ENCODE measurements at places on chromosomes 6 and 20.
A peak's percentile ranks its signal among the peaks of the same experiment; 100 is the strongest.

DNA sequence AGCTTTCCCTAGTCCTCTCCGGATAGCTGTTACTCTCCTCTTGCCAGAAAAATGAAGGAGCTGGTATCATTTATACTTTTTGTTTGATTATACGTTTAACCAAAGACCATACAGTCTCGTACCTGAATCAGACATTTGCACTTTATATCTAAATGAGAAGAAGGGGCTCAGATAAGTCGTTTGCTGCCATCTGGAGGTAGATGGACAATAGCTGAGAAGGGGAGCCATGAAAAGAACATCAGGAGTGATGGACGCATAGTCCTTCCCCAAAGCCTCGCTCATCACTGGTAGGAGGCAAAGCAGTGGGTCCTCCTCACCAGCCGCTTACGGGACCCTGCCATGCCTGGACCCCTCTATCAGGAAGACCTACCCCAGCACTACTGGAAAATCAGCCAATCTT lies 45.4 kb downstream of the RPF2 start:
- peaks cover 17% of the 10 kb centered on the region for H3K36me3 ChIP-seq
- no peak for DNase-seq
- no peaks in the 10 kb centered on the region for H3K27me3 ChIP-seq
- H3K4me1 ChIP-seq, result peaks cover 8% of the 10 kb centered on the region
- H3K4me3 ChIP-seq, result no peak overlapping the region

- no peak overlapping the region for H3K27ac ChIP-seq
- no peaks in the 10 kb centered on the region for H3K27me3 ChIP-seq
- no peaks in the 10 kb centered on the region for H3K4me1 ChIP-seq
- H3K4me3 ChIP-seq, result no peak overlapping the region
Observed at GRCh38 chr20:14266246-14266645, 71.2 kb downstream of the FLRT3 start.

GRCh38 chr20:60402189-60403058 lies 444.2 kb downstream of the CDH26 start:
- no peak overlapping the region for H3K4me3 ChIP-seq
- no peaks in the 10 kb centered on the region for H3K36me3 ChIP-seq
- H3K4me1 ChIP-seq, result no peaks in the 10 kb centered on the region
- H3K27me3 ChIP-seq, result no peaks in the 10 kb centered on the region
- no peak overlapping the region for H3K27ac ChIP-seq

GRCh38 chr6:13277231-13277630 lies 51.1 kb downstream of the TBC1D7 start:
- no peak overlapping the region for H3K27ac ChIP-seq
- peaks cover 7% of the 10 kb centered on the region for H3K4me1 ChIP-seq
- H3K36me3 ChIP-seq, result no peaks in the 10 kb centered on the region
- H3K4me3 ChIP-seq, result no peak overlapping the region
- DNase-seq, result no peak
- H3K27me3 ChIP-seq, result no peaks in the 10 kb centered on the region

DNA sequence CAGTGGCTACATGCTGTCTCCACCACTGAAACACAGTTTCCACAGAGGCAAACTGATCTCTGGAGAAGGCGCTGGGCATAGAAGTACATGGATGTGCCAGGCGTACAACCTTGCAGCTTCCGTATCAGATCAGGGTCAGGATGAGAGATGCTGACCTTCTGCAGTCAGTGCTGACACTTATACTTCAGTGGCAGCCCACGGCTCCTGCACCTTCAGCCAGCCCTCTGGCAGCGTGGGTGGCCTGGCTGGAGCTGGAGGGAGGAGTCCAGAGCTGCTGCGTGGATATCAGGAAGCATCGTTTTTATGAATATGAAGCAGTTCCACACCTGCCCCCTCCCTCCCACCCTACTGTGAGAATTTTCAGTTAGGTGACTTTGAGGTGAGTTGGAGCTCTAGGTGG lies 149.3 kb downstream of the CFAP61 start:
- DNase-seq, result no peak
- peaks cover 22% of the 10 kb centered on the region for H3K4me1 ChIP-seq
- no peaks in the 10 kb centered on the region for H3K27me3 ChIP-seq

DNA sequence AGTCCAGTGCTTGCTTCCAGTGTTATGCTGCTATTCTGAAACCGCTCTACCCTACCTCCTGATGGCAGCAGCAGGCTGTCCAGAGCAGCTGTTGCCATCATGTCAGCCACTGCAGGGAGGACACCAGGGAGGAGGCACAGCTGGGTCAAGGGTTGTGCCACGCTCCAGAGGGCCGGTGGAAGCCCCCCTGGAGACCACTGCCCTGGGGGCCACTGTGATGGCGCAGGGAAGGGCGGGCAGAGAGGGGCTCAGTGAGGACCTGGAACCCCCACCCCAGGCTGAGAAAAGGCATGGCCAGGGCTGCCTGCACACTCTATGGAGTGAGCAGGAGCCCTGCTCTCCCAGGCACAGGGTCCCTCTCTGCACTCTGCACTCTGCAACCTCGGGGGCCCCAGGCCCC lies 271.3 kb upstream of the BTBD3 start:
- DNase-seq, result no peak
- no peaks in the 10 kb centered on the region for H3K36me3 ChIP-seq
- H3K4me1 ChIP-seq, result no peaks in the 10 kb centered on the region
- H3K4me3 ChIP-seq, result no peak overlapping the region
- no peak overlapping the region for H3K27ac ChIP-seq
- no peaks in the 10 kb centered on the region for H3K27me3 ChIP-seq

GRCh38 chr6:159359581-159360297 lies 190.5 kb downstream of the FNDC1 start:
- H3K27me3 ChIP-seq, result no peaks in the 10 kb centered on the region
- no peaks in the 10 kb centered on the region for H3K36me3 ChIP-seq
- DNase-seq, result peak; percentile 5
- no peaks in the 10 kb centered on the region for H3K4me1 ChIP-seq
- H3K4me3 ChIP-seq, result no peak overlapping the region
- H3K27ac ChIP-seq, result no peak overlapping the region

- H3K27ac ChIP-seq, result no peak overlapping the region
- peaks cover 7% of the 10 kb centered on the region for H3K4me1 ChIP-seq
- no peaks in the 10 kb centered on the region for H3K36me3 ChIP-seq
Observed at GRCh38 chr6:106442395-106442794, 81.9 kb downstream of the CRYBG1 start.

DNA sequence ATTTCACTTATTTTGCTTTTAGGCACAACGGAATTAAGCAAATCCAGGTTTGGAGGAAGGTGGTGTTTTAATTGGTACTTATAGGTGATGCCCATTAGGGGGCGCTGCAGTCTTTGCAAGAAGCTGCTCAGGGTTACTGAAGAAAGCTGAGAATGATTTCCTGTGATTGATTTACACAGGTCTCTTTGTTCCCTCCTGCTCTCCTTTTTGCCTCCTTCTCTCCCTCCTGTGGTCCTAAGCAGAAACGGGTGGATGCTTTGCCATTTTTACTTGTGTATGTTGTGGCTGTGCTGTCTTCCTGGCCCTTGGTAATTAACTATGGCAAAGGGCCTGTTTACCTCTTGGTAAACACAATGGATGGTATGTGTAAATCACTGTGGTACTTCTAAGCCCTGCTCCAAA lies 97.8 kb downstream of the ANKS1A start:
- no peaks in the 10 kb centered on the region for H3K27me3 ChIP-seq
- H3K36me3 ChIP-seq, result peaks cover 6% of the 10 kb centered on the region
- no peak overlapping the region for H3K4me3 ChIP-seq
- DNase-seq, result peak; percentile 98
- peaks cover 7% of the 10 kb centered on the region for H3K4me1 ChIP-seq
- peak overlapping the region; percentile 51 for H3K27ac ChIP-seq

GRCh38 chr20:40283689-40284088 lies 405.3 kb downstream of the MAFB start:
- no peaks in the 10 kb centered on the region for H3K27me3 ChIP-seq
- H3K4me3 ChIP-seq, result no peak overlapping the region
- H3K27ac ChIP-seq, result no peak overlapping the region
- H3K36me3 ChIP-seq, result no peaks in the 10 kb centered on the region
- no peak for DNase-seq

- H3K4me3 ChIP-seq, result peak overlapping the region; percentile 87
- DNase-seq, result no peak
- no peak overlapping the region for H3K27ac ChIP-seq
Observed at GRCh38 chr6:70415247-70415646, 1.9 kb downstream of the FAM135A start.

DNA sequence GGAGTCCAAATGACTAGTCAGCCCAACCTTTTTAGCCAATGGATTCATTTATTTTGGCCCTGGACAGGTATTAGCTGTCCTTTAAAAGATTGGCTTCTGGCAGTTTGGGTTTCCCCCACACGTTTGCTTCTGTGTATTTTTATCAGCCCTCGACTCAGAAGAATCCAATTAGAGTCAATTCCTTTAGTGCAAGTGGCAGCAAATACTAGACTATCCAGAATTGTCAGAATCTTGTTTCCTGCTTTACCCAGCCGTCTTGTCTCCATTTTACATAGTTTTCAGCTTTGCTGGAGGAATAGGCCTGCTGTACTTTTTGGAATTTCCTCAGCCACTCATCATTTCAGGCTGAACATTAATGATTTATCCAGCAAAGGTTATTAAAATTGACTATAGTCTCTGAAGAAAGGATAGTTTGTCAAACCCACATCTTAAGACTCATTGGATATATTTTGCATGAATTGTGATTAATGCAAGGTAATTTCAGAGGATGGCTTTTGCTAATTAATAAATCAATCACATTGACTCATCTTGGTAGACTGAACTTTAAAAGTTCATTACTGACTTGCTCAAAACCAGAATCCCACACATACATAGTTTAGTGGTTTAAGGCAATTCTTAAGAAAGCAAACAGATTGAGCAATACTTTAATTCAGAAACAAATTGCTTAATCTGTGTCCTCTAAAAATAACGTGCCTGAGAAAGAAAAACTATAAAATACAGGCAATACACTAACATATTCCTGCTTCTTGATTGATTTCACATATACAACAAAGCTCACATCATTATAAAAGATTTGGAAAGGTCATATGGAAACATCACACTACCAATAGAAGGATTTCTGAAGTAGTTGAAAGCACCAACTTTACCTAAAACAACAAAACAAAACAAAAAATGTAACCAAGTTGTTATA lies 62.9 kb upstream of the ZNF217 start:
- no peak overlapping the region for H3K27ac ChIP-seq
- H3K27me3 ChIP-seq, result no peaks in the 10 kb centered on the region
- no peak for DNase-seq
- H3K36me3 ChIP-seq, result no peaks in the 10 kb centered on the region
- peaks cover 51% of the 10 kb centered on the region for H3K4me1 ChIP-seq

GRCh38 chr6:64000818-64001491 lies 365.4 kb downstream of the PHF3 start:
- no peaks in the 10 kb centered on the region for H3K4me1 ChIP-seq
- no peak overlapping the region for H3K27ac ChIP-seq
- H3K36me3 ChIP-seq, result no peaks in the 10 kb centered on the region

- no peaks in the 10 kb centered on the region for H3K36me3 ChIP-seq
- no peaks in the 10 kb centered on the region for H3K27me3 ChIP-seq
- no peak overlapping the region for H3K27ac ChIP-seq
- H3K4me3 ChIP-seq, result no peak overlapping the region
- H3K4me1 ChIP-seq, result no peaks in the 10 kb centered on the region
Observed at GRCh38 chr20:52708137-52708536, 264.0 kb upstream of the TSHZ2 start.

DNA sequence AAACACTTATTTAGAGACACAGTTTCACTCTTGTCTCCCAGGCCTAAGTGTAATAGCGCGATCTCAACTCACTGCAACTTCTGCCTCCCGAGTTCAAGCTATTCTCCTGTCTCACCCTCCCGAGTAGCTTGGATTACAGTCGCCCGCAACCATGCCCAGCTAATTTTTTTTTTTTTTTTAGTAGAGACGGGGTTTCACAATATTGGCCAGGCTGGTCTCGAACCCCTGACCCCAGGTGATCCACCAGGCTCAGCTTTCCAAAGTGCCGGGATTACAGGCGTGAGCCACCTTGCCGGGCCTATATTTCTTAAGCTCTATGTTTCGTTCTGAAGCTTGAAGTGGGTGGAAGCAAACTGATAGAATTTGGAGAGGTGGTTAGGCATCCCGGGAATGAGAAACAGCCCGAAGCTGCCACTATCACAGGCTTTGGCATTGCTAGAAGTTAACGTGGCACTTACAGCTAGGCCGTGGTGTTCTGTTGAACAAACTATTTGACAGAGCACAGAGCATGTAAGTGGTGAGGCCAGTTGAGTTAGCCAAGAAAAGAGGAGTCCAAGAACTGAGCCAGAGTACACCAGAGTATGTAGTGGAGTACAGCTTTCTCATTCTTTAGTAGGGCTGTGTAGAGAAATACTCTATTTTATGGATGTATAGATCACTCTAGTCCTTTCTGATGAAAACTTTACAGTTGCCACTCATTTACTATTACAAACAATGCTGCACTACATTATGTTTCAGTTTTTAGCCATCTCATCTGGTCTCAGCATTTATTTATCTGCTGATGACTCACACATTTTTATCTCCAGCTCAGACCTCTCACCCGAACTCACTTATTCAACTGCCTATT lies 62.0 kb upstream of the HFE start:
- no peak for DNase-seq
- H3K27ac ChIP-seq, result peak overlapping the region; percentile 12
- no peaks in the 10 kb centered on the region for H3K27me3 ChIP-seq
- H3K4me1 ChIP-seq, result peaks cover 40% of the 10 kb centered on the region
- H3K36me3 ChIP-seq, result no peaks in the 10 kb centered on the region
- H3K4me3 ChIP-seq, result peak overlapping the region; percentile 80

DNA sequence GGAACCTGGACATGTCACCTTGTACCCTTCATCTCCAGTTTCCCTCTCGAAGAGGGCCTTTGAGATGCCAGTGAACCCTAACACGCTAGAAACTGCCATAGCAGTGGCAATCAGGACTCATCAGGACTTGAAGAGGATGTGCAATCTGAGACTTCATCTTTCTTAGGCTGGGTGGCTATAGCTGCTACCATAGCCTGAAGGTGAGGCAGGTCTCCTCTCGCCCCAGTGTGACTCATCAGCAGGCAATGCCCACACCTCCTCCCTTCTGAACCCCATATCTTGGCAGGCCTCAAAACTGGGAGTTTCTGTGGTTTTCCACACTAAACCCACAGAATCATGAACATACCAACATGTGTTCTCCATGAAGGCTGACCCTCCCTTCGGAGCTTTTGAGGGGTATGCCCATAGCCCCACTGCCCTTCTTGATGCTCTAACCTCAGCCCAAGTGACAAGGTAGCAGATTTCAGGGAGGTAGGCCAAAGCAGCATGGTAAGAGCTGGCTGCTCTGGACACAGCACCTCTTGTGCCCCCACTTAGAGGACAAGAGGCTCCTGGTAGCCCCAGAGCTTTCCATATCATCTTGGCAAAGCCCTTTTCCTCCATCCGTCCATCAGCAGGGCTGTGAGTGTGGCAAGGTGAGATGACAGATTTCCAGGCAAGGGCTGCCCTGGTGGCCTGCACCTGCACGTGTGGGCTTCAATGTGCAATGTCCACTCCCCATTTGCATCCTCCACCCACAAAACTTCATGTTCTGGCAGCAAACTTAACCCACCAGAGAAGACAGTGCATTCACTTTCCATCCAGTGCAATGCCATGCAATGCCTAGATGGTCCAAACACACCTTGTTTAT lies 2.6 kb downstream of the BLCAP start:
- peak overlapping the region; percentile 84 for H3K4me3 ChIP-seq
- H3K27me3 ChIP-seq, result no peaks in the 10 kb centered on the region
- no peak overlapping the region for H3K27ac ChIP-seq
- peaks cover 49% of the 10 kb centered on the region for H3K4me1 ChIP-seq

Measured in GM23338 (cell line).